HL-60 (cell line): ENCODE measurements at places on chromosomes 1 and 21.

- DNase-seq, result no peak
Measured at GRCh38 chr1:81414488-81415015, 386.2 kb upstream of the ADGRL2 start.

DNA sequence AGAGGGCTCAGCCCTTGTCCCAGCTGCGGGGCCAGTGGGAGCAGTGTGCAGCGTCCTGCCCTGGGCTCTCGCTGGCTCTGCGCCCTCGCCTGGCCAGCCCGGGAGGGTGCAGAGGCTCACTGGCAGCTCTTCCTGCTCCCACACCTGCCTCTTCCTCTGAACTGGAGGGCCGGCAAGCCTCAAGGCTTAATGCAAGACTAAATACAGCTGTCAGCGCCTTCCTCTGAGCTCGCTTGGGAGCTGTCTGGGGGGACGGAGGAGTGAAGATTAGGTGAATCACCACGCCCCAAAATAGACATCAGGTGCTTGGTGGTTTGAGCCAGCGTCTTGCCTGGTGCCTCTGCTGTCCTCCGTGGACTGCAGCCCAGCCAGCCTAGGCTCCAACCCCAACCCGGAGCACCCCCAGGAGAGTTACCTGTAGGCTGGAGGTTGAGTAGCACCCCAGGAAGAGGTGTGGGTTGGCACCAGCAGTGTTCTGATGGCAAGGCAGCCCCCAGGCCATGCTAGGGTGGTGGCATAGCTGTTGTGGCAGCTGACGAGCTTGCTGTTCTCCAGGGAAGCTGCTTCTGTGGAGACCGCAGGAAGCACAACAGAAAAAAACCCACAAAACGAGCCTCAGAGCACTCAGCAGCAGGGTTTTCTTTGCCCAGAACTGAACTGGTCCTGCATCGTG lies 36.9 kb downstream of the UMODL1 start:
- DNase-seq, result peak; percentile 34

GRCh38 chr1:228830954-228831481 lies 95.7 kb downstream of the RHOU start:
- DNase-seq, result no peak

DNA sequence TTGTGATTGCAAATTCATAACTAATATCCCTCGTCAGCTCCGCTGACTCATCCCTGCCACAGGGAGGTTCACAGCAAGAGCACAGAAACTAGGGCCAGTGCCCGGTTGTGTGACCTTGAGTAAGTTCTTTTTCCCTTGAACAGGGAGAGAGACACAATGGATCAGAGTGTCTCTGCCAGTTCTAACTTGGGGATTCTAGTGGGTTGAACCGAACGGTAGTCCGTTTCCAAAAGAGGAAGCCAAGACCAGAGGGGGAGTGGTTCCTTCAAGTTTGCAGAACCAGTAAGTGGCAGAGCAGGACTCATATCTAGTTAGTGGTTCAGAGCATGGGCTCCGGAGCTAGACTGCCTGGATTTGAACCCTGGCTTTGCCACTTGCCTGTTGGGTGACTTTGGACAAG lies 4.9 kb upstream of the SHISA4 start:
- DNase-seq, result peak; percentile 77

- no peak for DNase-seq
Measured at GRCh38 chr1:186887203-186887602, 58.5 kb downstream of the PLA2G4A start.

DNA sequence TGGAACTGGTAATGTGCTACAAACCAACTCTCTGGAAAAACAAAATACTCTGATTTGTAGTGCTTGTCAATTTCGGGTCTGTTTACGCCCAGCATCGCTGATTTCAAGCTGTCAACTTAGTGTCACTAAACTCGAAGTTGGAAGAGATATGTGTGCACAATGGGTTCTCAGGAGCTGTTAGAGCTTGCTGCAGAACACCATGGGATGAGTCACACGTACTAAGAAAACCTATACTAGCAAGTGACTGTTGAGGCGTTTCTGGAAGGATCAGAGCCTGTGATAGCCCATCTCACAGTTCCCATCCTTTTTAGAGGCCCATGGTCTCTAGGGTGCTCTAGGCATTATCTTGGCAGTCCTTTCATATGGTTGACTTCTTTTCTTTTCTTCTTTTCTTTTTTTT lies 14.3 kb downstream of the GMEB1 start:
- DNase-seq, result no peak

DNA sequence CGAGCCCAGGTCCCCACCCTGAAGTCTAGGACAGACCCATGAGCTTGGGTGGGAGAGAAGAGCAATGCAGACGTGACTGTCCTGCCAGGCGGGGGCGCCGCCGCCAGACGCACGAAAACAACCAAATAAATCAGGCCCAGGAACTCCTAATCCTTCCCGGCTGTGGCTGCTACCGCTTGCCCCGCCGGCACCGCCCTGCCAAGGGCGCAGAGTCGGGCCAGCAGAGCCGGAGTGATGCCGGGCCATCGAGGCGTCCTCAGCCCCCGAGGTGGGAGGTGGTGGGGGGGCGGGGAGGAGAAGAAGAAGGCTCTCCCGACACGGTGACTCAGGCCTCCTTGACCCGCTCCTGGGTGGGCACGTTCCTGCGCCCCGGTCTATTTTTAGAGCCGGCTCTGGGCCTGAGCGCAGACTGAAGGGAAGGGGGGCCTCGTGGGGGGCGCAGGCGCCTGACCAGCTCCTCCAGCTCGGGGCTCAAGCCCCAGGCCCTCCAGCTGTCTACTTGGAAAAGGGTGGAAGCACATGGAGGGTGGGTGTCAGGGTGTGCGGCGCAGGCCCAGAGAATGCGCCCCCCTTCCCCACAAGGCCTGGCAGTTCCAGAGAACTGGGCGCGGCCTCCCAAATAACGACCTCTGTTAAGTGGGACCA lies 10.7 kb upstream of the COL16A1 start:
- DNase-seq, result no peak

DNA sequence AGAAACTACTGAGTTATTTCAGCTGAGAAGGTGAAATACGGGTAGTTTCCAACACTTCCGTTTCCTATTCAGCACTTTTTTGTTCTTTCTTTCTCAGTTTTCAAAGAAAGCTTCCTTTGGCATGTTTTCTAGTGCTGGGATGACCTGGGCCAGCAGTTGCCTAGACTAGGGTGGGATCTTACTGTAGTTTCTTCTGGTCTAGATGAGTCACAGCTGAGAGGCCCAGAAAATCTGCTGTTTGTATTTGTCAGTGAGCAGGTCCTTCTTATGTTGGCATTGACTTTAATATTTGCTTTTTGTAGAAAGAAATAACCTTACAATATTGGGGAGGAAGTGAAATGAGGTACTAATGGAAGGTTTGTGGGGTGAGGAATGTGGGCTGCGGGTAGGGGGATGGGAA lies 22.2 kb downstream of the C1orf21 start:
- DNase-seq, result no peak

DNA sequence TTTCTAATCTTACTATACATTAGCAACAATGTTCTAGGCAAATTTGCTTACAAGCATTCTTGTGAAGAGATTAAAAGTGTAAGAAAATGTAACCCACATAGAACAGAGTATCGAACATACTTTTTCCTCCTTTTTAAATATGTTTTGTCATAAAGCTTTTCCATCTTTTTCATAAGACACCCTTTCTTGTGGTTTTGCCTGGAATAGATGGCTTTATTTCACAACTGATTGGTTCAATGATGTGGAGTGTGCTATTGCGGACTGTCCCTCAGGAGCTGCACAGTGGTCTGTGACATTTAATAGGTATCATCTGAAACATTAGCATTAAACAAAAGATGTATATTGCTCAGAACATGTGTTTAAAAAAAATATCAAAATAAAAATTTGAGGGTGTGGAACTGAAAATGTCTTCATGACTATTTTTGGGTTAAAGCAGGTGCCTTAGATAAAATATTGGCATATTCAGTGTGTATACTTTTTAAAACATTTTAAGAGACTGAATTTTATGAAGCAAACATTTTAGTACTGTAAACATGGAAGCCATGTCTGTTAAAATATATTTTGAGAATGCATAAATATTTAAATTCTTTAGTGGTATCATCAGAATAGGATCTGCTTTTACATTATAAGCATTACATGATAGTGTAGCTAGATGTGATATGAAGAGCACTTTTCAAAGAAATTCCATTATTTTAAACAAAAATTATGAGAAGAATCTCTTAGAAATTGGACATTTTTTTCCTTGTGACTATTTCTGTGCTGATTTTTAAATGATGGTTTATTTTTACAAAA lies 48.3 kb upstream of the C1orf146 start:
- DNase-seq, result no peak

GRCh38 chr1:234672349-234673135 lies 62.6 kb upstream of the IRF2BP2 start:
- DNase-seq, result no peak

DNA sequence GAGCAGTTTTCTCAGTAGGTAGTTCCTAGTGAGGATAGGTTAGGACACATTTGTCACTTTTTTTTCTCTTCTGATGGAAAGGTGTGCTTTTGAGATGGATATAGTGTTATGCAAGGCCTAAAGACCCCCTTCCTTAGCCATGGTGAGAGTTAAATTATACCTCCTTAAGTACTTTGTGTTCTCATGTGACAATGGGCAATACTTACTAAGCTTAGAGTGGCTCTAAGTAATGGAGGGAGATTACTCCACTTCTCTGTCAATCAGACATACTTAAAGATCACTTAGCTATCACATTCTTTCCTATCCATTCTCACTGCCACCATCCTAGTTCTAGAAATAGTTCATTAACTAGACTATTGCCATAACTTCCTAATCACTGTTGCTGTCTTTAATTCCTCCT lies 265.6 kb downstream of the PBX1 start:
- DNase-seq, result no peak

DNA sequence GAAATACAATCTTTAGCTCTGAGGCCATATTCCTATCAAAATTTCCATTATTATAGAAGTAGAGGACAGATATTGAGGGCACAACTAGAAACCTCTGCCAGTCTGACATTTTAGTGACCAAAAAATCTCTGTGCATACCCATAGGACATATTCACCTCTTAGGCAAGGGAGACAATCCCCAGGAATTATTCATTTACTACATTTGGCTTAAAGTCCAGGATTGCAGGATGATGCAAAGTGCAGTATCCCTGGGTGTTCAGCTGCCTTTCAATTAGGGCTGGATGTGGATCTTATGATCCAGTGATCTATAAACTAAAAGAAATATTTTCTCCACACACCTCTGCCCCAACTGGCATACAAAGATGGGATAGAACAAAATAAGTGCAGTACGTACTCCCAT lies 50.9 kb downstream of the PTGS2 start:
- no peak for DNase-seq

DNA sequence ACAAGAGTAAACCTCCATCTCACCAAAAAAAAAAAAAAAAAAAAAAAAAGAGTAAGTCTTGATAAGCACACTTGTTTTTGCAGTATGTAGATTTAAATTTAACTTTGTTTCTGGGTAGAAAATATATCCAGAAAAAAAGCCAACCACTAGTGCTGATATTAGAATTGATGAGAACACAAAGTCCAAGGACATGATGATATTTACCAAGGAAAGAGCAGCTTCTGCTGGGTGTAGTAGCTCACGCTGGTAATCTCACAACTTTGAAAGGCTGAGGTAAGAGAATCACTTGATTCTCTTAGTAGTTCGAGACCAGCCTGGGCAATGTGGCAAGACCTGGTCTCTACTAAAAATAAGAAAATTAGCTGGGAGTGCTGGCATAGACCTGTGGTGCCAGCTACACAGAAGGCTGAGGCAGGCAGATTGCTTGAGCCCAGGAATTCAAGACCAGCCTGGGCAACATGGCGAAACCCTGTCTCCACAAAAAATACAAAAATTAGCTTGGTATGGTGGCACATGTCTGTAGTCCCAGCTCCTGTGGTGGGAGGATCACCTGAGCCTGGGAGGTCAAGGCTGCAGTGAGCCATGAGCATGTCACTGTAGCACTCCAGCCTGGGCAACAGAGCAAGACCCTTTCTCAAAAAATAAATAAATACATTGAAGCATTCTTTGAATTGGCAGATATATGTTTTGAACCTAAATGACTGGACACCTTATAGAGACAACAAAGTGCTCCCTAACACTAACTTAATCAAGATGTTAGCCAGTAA lies 63.6 kb upstream of the CACYBP start:
- no peak for DNase-seq

DNA sequence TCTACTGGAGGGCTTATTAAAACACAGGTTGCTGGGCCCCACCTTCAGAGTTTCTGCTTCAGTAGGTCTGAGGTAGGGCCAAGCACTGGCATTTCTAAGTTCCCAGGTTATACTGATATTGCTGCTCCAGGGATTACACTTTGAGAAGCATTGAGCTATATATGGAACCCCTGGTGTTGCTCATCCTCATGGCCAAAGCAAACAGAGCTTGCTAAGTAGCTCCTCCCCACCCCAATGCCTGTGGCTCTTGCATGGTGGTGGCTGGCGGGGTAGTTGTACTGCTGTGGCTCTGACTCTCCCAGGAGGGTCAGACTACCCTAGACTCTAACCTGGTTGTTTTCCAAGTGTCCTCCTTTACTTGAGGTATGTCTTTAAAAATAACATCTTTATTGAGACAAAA lies 143.6 kb downstream of the SPATA46 start:
- DNase-seq, result no peak

DNA sequence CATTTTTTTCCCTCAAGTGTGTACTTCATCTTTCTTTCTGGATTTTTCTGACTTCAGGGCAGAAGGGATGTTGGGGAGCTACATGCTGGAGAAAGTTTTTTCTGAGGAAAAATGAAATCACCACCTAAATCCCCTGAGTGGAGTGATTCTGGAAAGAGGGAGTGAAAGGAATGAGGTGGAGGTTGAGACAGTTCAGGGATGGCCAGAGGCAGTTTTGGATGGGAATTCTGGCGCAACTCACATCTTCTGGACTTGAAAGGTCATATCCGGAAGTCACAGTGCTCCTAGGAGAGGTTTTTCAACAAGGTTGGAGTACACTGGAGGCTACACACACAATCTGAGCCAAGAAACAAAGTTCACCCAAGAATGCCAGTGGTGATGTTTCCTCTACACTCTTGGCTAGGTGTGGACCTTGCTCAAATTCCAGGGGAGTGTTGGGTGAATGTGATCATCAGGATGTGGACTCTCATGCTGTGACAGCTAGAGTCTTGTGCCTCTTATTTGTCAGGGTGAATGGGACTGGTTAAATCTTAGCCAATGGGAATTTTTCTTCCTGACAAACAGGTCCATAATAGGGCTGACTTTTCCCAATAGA lies 161.5 kb downstream of the HLX start:
- DNase-seq, result no peak

DNA sequence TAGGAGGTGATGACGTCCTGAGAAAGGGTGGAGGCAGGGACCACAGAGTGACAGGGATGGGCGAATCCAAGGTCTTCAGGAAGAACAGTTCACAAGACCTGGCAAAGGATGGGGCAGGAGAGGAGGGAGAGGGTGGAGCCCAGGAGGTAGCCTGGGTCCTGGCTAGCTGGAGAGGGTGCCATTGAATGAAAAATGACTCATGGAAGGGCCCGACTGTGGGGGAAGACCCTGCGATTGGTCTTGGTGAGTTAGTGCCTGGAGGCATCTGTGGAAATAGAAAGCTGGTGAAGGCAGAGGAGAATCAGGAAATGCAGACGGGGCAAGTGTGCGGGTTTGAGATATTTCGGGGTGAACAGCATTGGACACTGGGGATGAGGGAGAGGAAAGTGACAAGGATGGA lies 60.3 kb upstream of the SLC45A1 start:
- no peak for DNase-seq

- DNase-seq, result no peak
Measured at GRCh38 chr1:175580841-175581240, 162.6 kb downstream of the TNR start.

- no peak for DNase-seq
Measured at GRCh38 chr1:67745875-67746698, 61.1 kb downstream of the GADD45A start.
